GM13976 (cell line): ENCODE measurements at places on chromosomes 7 and 10.

DNA sequence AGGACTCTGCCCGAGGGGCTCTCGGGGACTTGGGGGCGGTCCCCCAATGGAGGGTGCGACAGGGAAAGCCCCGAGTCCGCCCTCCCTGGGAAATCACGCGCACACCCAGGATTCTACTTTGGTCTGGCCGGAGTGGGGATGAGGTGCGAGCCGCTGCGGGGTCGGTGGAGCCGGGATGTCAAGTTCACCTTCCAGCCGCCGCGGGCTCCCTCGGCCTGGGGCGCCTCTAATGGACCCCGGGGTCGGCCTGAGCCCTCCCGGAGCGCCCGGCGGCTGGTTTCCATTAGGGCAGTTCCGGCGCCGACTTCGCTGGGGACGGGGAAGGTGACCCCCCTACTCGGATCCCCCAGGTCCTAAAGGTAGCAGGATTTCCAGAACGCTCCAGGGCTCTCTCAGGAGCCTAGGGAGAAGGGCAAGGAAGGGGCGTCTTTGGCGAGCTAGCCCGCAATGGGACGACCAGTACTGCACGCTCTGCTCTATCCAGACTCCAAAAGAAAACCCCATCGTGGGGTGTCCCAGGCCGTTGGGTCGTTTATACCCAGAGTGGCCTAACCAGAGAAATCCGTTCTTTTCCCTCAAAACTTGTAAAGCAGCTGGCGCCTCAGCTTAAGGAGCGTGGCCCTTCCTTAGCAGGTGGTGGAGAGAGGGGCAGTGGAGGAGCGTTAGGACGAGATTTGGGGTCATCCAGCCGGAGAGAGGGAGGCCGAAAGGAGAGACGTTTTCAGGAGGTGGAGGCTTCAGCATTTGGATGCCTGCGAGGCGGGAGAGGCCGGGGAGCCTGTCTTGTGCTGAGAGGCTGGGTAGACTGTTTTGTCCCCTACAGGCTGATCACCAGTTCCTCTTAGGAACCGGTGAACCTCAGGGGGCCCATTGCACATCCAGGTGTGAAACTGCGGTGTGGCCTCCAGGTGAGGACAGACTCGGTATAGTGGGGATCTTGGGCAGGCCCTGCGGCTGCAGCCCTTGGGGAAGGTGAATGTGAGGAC, 860 bp upstream of the WDR86 start:
- no peak for DNase-seq

DNA sequence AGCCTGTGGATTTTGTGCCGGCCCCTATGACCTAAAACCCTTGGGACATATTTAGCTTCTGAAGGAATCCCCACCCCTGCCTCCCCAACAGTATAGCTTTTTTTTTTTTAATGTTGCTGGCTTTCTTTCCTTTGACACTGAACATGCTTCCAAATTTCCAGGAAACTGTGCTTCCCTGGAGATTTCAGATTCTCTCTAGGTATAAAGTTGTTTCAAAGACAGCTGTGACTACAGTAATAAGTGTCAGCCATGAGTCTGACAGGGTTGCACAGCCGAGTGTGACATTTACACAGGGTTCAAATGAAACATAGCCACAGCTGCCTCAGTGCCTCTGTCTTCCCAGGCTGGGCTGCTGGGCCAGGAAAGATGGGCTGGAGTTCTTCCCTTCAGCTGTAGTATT, 466.6 kb upstream of the COBL start:
- no peak for DNase-seq

DNA sequence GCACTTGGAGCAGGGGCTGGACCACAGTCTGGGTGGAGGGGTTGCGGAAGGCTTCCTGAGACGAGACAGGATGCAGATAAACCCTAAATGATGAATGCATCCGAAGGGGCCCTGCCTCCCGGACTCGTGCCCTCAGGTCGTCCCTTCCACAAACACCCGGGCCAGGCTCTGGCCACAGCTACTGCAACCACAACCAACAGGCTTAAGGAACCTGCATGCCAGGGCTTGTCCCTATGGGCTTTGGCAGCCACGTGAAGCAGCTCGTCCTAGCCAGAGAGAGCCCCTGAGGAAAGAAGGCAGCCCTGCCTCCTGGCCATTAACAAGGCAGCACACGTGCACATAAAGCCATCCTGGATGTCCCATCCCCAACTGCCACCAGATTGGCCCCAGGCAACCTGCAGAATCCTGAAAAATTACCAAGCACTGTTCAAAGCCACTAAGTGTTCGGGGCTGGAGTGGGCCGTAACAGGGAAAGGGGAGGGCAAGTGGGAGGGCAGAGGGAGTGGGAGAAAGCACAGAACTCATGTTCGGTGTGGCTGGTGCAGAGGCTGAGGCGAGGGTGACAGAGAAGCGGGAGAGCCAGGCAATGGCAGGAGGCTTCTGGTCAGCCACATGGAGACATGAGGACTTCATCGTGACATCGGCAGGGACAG, 62.7 kb downstream of the MAD1L1 start:
- DNase-seq = no peak

- DNase-seq = no peak
These were observed 167.0 kb downstream of the SNX13 start for GRCh38 chr7:17773289-17773626.

DNA sequence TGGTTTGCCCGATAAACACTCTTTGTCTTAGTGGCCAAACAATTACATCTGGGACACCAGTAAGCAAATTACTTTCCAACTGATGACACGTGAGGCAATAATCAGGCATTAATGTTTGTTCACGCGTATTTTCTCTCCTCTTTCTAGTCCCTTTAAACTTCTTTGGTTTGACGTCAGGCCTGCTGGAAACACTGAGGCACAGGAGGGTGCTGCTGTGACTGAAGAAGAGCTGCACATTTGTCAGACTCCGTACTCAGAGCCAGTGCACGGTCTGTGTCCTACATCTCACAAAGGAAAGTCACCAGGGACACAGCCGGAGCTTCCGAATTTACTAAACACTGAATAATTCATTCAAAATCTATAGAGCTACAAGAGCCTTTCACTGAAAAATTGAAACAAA, 57.6 kb upstream of the ANAPC16 start:
- DNase-seq = no peak

DNA sequence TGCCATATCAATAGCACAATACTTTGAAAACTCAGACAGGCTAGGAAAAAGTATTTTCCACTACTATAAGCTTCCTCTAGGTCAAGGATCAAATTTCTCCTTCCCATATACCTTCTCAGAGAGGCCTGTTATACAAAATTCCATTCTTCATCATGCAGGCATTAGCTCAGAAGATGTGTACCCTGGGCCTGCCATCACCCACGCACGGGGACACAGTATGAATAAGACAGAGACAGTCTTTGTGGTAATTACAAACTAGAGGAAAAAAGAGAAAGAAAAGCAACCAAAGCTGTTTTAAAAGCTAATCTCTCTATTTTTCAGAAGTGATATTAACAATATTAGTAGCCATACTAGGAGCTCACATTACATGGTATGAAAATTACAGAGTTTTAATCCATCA, 236.8 kb upstream of the AOAH start:
- DNase-seq = no peak

GRCh38 chr7:150447966-150448788, 2.3 kb upstream of the GIMAP8 start:
- DNase-seq = no peak

GRCh38 chr10:24451325-24451820, 242.4 kb downstream of the KIAA1217 start:
- DNase-seq = no peak

DNA sequence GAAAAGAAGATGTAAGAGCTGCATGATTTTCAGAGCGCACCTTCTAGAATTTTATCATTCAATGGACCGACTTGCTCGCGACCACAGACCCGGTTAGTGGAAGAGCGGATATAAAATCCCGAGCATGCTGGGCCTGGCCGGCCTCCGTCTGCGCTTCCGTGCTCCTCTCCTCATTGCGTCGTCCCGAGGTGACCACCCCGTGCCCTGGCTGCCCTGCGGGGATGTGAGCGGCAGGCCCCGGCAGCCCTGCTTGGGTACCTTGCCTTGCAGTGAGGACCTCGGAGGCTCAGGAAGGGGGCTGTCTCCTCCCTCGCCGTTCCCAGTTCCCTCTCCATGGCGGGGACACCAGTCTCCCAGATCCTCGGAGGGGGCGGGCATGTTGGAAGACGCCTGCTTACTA, 330.9 kb upstream of the SHH start:
- DNase-seq = no peak

DNA sequence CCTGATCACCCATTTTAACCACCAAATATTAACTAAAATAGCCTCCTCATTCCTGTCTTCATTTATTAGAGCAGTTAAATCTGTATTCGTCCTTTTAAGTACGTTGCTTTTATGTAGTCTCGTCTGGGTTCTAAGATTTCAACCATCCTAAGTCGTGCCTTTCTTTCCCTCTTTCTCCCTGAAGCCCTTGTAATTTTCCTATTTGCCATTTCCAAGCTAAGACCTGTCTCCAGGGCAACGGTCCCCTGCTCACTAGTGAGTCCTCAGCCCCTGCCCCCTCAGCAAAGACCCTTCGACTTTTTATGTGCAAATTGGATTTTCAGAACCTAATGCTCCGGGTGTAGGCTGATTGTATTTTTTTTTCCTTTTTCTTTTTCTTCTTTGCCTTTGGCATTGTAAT, 16.1 kb upstream of the MEST start:
- no peak for DNase-seq

GRCh38 chr10:117936141-117936540, 110.6 kb downstream of the RAB11FIP2 start:
- DNase-seq = no peak

- no peak for DNase-seq
These were observed 30.4 kb upstream of the EN2 start for GRCh38 chr7:155427411-155428038.

GRCh38 chr10:120493411-120494312, 36.6 kb downstream of the PLPP4 start:
- no peak for DNase-seq

DNA sequence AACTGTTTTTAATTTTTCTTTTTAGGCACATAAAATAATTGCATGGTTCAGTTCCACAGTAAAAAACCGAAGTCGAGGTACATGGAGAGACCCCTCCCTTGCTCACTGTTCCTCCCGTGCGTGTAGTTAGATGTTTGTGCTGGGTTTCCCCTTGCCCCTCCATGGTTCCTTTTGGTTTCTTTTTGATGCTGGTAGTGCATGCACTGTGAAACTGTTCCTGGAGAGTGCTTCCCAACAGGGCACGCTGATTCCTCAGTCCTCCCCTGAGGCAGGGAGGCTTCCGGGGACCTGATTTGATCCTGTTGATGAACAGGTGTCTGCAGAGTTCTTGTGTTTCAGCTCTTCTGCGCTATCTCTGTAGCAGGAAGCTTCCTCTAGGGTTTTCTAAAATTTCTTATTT, 69.5 kb downstream of the ADCY1 start:
- DNase-seq = no peak

- DNase-seq = no peak
These were observed 32.5 kb upstream of the CARD11 start for GRCh38 chr7:3076163-3076562.

DNA sequence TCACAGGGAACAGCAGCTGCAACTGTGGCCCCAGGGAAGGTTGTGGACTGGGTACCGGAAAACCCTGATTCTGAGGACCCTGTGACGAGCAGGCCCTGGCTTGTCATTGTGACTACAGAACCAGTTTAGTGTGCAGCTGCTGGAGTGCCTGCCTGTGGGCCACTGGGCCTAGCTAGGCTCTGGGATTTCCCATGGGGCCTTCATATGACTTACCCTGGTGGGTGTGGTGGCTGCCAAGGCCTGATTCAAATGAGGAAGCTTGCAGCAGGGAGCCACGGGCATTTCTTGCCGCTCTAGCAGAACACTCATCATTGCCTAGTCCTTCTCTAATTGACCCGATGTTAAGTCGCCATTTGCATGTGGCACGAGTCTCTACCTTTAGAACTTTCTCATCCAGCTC, 14.7 kb upstream of the CAMK2G start:
- no peak for DNase-seq

- DNase-seq = no peak
These were observed 374.6 kb downstream of the THSD7A start for GRCh38 chr7:11457419-11457818.

DNA sequence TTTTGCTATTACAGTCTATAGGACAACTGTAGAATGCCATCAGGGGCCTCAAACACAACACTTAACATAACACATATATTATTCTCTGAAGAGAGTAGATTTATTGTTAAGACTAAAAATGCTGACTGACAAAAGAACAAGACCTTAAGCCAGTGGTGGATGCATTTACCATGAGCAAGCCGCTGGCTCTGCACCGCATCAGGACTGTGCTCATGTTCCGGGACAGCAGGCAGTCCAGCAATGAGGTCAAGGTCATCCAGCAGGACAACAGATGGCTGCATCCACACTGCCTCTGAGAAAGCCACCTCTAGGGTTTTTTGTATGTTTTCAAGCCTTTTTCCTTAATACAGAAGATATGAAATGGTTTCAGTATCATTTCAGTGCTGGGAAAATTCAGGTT, 23.8 kb downstream of the PEX1 start:
- DNase-seq = no peak
